ENCODE measurements at places on chromosomes 3 and 15.

GRCh38 chr15:66834881-66835878, 133.1 kb downstream of the SMAD6 start:
- H3K4me1 ChIP-seq: peaks cover 5% of the 10 kb centered on the region
- no peak overlapping the region for H3K27ac ChIP-seq
- H3K4me3 ChIP-seq: no peak overlapping the region
- no peaks in the 10 kb centered on the region for H3K27me3 ChIP-seq

DNA sequence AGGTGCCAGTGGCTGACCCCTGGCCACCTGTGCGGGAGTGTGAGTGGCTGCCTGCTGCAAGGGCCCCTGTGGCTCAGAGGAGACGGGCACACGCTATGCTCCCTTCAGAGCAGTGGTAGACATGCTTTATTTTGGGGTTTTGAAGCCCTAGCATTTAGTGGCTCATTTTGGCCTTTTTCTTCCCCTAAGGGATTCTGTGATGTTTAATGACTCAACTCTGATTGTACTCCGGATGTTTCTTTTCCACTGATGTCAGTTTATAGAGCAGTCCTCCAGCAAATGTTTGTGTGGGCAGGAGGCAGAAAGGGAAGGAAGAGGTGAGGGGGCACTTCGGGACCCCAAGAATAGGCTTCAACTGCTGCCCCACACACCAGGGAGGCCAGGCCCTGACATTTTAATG, 288.9 kb upstream of the C2CD4B start:
- no peak for DNase-seq
- H3K27me3 ChIP-seq: no peaks in the 10 kb centered on the region
- no peaks in the 10 kb centered on the region for H3K4me1 ChIP-seq
- no peak overlapping the region for H3K27ac ChIP-seq

DNA sequence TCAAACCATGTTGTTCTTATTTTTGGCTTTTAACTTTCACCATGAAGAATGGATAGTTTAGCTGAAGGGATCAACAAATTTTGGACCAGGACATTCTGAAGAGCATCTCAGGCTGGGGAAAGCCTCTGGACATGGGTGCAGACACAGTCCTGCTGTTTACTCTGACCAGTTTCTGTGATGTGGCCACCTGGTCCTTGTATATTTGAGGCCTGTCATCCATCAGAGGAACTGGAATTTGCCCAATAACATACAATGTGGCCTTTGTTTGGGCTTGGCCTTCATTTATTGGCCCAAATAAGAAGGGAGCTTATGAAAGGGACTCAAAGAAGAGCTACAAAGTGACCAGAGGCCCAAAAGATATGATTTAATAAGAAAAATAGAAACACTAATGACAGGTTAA, 127.9 kb downstream of the MYRIP start:
- no peak for DNase-seq
- H3K4me3 ChIP-seq: no peak overlapping the region
- H3K27me3 ChIP-seq: no peaks in the 10 kb centered on the region
- peaks cover 2% of the 10 kb centered on the region for H3K4me1 ChIP-seq

DNA sequence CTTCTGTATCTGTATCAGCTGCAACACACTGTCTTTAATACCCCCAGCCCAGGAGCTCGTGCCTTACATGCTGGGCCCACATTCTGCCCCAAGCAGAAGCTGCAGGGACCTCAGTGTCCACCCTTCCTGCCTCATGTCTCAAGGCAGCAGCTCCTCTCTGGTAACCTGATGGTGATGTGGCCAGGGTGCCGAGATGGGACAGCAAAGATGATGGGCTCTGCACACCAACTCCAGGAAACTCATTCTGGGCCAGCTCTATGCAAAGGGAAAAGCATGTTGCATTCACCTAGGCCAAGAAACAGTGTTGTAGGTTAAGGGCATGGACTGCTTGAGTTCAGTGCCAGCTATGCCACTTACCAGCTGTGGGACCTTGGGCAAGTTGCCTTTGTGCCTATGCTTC, 79.5 kb upstream of the PRR23C start:
- peaks cover 13% of the 10 kb centered on the region for H3K4me1 ChIP-seq
- no peak for DNase-seq
- no peaks in the 10 kb centered on the region for H3K27me3 ChIP-seq
- H3K36me3 ChIP-seq: no peaks in the 10 kb centered on the region
- no peak overlapping the region for H3K4me3 ChIP-seq
- no peak overlapping the region for H3K27ac ChIP-seq

- H3K27ac ChIP-seq: no peak overlapping the region
- H3K4me1 ChIP-seq: no peaks in the 10 kb centered on the region
- no peak for DNase-seq
- no peak overlapping the region for H3K4me3 ChIP-seq
Measured at GRCh38 chr3:127215714-127216414, 22.9 kb downstream of the PRR23E start.

GRCh38 chr3:46245146-46245545, 2.9 kb downstream of the CCR3 start:
- no peak overlapping the region for H3K4me3 ChIP-seq
- no peak overlapping the region for H3K27ac ChIP-seq
- H3K36me3 ChIP-seq: no peaks in the 10 kb centered on the region
- DNase-seq: no peak
- no peaks in the 10 kb centered on the region for H3K4me1 ChIP-seq

- H3K27ac ChIP-seq: no peak overlapping the region
- H3K4me3 ChIP-seq: no peak overlapping the region
- no peak for DNase-seq
- H3K36me3 ChIP-seq: no peaks in the 10 kb centered on the region
- no peaks in the 10 kb centered on the region for H3K27me3 ChIP-seq
- peaks cover 9% of the 10 kb centered on the region for H3K4me1 ChIP-seq
Measured at GRCh38 chr15:45134682-45135604, 5.1 kb downstream of the DUOX1 start.

GRCh38 chr3:34973586-34973985, 665.7 kb upstream of the ARPP21 start:
- no peak for DNase-seq
- H3K4me1 ChIP-seq: no peaks in the 10 kb centered on the region
- no peak overlapping the region for H3K27ac ChIP-seq
- H3K27me3 ChIP-seq: no peaks in the 10 kb centered on the region

- no peak overlapping the region for H3K4me3 ChIP-seq
- H3K27ac ChIP-seq: no peak overlapping the region
- H3K36me3 ChIP-seq: no peaks in the 10 kb centered on the region
- no peaks in the 10 kb centered on the region for H3K27me3 ChIP-seq
Measured at GRCh38 chr15:49036650-49037545, 9.3 kb downstream of the SECISBP2L start.

DNA sequence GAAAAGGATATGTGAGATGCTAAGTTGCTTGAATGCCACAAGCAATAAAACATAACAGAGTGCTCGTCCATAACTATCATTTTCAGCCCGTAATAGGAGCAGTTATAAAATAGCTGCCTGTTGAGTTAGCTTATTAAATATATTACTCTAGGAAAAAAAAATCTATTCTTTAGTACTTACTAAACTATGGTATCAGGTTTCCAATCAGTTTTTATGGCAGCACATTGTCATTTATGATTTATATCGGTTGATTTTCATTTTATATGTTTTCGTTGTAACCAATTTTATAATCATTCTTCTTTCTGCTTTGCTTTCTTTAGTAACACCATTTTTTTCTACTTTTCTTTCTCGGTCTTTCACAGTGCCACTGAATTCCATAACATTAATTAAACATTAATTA, 51.9 kb downstream of the SEMA6D start:
- no peaks in the 10 kb centered on the region for H3K4me1 ChIP-seq
- H3K27me3 ChIP-seq: no peaks in the 10 kb centered on the region
- H3K27ac ChIP-seq: no peak overlapping the region
- H3K4me3 ChIP-seq: no peak overlapping the region
- H3K36me3 ChIP-seq: no peaks in the 10 kb centered on the region

DNA sequence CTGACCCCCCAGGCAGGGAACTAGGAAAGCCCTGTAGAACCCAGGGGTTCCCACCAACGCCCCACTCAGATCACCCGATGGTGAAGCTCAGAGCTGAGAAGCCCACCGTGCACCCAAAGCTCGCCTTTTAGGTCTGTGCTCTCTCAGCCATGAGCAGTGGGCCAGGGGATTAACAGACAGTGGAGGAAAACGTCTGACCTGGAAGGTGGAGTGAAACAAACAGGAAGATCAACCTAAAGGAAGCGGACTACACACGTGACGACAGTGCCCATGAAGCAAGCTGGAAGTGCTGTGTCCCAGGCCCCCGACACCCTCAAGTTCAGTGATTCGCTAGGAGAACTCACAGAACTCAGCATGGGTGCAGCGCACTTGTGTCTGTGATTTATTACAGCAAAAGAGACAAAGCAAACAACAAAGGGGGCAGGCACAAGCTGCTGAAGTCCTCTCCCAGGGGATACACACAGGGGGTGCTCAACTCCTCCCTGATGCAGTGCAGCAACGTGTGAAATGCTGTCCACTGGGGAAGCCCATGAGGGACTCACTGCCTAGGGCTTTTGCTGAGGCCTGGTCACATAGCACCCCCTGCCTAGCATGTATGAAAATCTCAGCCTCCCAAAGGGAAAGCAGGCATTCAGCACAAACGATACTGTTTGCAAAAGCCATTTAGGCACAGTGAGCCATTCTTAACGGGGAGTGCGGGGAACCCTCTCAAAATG, 43.5 kb downstream of the CFAP92 start:
- H3K27me3 ChIP-seq: no peaks in the 10 kb centered on the region
- no peak for DNase-seq
- no peaks in the 10 kb centered on the region for H3K36me3 ChIP-seq
- H3K27ac ChIP-seq: no peak overlapping the region
- H3K4me3 ChIP-seq: no peak overlapping the region

- DNase-seq: no peak
- H3K4me3 ChIP-seq: no peak overlapping the region
- no peaks in the 10 kb centered on the region for H3K36me3 ChIP-seq
Measured at GRCh38 chr3:46904303-46905212, 27.0 kb downstream of the PTH1R start.

GRCh38 chr3:171353423-171353822, 106.8 kb downstream of the TNIK start:
- no peak for DNase-seq
- no peaks in the 10 kb centered on the region for H3K36me3 ChIP-seq
- H3K27me3 ChIP-seq: no peaks in the 10 kb centered on the region
- no peak overlapping the region for H3K4me3 ChIP-seq

DNA sequence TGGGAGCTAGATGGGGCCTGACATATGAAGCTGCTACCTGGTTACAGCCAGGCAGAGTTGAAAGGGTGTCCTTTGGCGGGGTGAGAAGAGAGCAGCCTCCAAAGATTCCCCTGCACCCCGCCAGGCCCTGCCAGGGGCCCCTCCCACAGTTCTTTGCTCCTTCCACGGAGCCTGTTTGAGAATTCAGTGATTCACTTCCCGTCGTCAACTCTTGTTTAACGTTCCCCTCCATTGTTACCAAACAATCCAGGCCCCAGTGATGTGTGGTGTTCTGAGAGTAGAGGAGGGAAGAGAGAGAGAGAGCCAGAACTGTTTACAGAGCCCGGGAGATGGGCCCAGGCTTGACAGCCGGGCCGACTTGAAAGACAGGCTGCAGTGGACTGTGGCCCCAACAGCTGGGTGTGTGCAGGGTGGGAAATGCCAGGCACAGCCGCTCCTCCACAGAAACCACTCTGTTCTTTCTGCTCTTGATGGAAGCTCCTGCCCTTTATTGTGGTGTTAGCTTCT, 81.5 kb downstream of the SMAD3 start:
- H3K4me1 ChIP-seq: peaks cover 27% of the 10 kb centered on the region
- peak overlapping the region; percentile 28 for H3K27ac ChIP-seq
- H3K4me3 ChIP-seq: no peak overlapping the region
- no peaks in the 10 kb centered on the region for H3K27me3 ChIP-seq
- H3K36me3 ChIP-seq: no peaks in the 10 kb centered on the region

GRCh38 chr15:69319384-69320375, 21.0 kb downstream of the PAQR5 start:
- H3K4me1 ChIP-seq: no peaks in the 10 kb centered on the region
- no peak overlapping the region for H3K4me3 ChIP-seq
- no peak overlapping the region for H3K27ac ChIP-seq
- no peaks in the 10 kb centered on the region for H3K27me3 ChIP-seq
- H3K36me3 ChIP-seq: no peaks in the 10 kb centered on the region

DNA sequence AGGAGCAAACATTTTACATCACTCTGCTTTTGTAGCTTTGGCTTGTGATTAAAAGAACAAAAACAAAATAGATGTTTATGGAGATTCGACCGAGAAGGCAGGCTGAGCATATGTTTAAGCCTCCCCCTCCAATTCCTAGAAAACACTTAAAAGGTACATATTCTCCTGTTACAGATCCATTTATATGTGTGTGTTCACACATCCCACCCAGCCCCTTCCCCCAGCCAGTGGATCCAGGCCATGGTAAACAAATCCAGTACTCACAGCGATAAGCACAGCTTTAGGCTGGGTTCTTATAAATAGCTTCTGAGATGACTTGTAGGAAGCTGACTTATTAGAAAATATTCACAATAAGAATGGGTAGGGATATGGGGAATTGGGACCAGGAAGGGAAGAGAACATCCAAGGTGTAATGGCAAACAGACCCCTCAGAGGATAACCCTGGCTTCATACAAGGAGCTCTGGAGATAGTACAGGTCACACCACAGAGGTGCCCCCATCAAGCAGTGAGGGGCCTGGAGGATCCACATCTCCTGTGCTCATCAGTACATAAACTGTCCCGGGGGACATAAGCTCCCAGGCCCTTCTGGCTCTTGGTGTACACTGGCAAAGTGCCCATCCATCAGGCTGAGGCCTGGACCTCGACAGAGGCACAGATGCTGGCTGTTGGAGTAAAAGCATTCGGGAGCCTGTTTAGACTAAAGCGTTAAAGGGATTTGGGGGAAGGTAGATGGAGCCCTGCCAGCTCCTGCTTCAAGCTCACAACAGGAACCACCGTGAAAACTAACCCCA, 70.0 kb upstream of the UBE2E1 start:
- no peak overlapping the region for H3K4me3 ChIP-seq
- no peaks in the 10 kb centered on the region for H3K27me3 ChIP-seq
- no peaks in the 10 kb centered on the region for H3K36me3 ChIP-seq
- no peak for DNase-seq
- no peak overlapping the region for H3K27ac ChIP-seq

DNA sequence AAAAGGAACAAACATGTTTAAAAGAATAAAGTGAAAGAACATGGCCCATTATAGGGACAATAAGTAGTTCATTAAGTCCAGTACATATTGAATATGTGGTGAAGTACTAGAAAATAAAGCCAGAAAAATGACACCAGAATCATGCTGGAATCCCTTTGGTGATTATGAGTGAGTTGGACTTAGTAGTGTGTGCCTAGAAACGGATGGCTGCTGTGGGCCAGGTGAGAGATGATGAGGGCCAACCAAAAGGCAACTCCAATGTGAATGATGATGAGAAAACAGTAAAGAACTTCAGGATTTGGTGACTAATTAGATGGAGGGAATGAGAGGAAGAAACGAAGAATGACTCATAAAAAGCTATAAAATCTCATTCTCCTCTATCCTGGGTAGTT, 3.3 kb downstream of the CRYGS start:
- H3K27me3 ChIP-seq: no peaks in the 10 kb centered on the region
- peaks cover 7% of the 10 kb centered on the region for H3K36me3 ChIP-seq
- no peak overlapping the region for H3K4me3 ChIP-seq
- DNase-seq: no peak

DNA sequence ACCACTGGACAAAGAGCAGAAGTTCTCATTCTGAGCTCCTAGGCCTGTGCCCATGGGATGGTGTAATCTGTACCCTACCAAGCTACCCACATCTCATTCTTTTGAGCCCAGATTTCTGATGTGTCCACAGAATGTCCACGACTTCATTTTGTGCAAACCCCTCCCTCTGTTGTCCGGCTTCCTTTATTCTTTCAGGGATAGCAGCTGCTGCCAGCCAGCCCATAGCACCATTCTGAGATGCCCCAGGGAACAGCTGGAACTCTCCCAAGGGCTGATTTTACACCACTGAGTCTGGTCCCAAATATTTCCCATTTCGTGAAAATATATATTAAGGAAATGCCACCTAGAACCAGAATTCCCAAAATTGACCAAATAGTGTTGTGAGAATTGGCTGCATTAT, 236.6 kb downstream of the SATB1 start:
- no peaks in the 10 kb centered on the region for H3K36me3 ChIP-seq
- H3K4me1 ChIP-seq: no peaks in the 10 kb centered on the region
- no peak for DNase-seq
- no peaks in the 10 kb centered on the region for H3K27me3 ChIP-seq
- no peak overlapping the region for H3K4me3 ChIP-seq

All from liver (tissue), 10 donors.